ENCODE measurements at places on chromosomes 4 and X. TPM values are rescaled to one million over a fixed set of nuclear protein-coding genes. Genes with fewer than 3 reads are reported as not detected.

The PABPC1L2B gene
- not detected for total RNA-seq

The GLRA3 gene
- not detected for total RNA-seq

The PCDH10 gene
- total RNA-seq = 0.13 TPM

The CXCL8 gene
- 19.3 TPM for total RNA-seq

The DUX4 gene
- not detected for total RNA-seq

The GAR1 gene
- total RNA-seq = 42.7 TPM

The NWD2 gene
- total RNA-seq = not detected

The MAOA gene
- total RNA-seq = 0.80 TPM

The USP26 gene
- total RNA-seq = not detected

The MAGEA1 gene
- 0.15 TPM for total RNA-seq

The MAGEA2 gene
- 0.13 TPM for total RNA-seq

The SMS gene
- 203 TPM for total RNA-seq

The SPACA5 gene
- not detected for total RNA-seq

The RBM47 gene
- total RNA-seq = 23.2 TPM

The TMEM150C gene
- total RNA-seq = 1.3 TPM

Measured in A549 treated with CORT108297 at 1 μM for 4 hours (cell line).